Mesenchymal stem cell (in vitro differentiated cells and primary cell): ENCODE measurements at places on chromosomes 5 and 9.

DNA sequence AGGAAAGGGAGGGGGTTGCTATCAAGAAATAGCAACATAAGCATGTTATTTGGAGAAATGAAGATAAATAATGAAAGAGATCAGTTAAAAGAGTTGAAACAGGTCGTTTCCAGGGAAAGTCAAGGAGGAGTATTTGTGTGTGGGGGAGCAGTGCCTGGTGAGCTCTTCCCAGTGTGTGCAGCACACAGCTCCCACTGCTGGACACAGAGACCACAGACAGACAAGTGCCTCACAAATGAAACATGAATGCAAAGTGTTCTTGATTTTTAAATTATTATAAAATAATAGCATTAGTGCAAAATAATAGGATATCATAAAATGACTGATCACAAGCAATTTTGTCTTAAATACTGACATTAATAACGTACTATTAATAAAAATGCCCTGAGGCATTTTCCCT lies 40.8 kb downstream of the LIFR start:
- no peak overlapping the region for H3K27ac ChIP-seq
- H3K27me3 ChIP-seq = no peaks in the 10 kb centered on the region
- H3K4me3 ChIP-seq = no peak overlapping the region
- peak; percentile 40 for DNase-seq
- no peaks in the 10 kb centered on the region for H3K4me1 ChIP-seq
- no peaks in the 10 kb centered on the region for H3K36me3 ChIP-seq

DNA sequence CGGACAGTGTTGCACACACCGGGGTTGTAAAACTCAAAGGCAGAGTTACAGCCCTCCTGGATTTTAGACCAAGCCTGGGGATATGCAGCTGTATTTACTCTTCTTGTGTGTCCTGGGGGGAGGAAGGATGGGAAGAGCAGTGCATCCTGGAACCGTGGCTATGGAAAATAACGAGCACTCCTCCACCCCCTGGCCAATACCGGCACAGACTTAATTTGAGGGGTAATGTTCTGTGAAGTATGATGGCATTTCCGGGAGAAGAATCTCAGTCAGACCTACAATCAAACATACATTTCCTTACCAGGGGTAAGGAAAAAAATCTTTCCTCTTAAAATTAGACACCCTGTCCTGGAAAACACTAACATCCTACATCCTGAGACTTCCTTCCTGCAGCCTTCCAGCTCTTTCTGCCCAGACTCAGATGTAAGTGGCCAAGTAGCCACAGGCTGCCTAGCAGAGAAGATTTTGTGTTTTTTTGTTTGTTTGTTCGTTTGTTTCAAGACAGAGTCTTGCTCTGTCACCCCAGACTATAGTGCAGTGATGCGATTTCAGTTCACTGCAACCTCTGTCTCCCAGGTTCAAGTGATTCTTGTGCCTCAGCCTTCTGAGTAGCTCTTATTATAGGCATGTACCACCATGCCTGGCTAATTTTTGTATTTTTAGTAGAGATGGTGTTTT lies 11.0 kb upstream of the ERMP1 start:
- no peaks in the 10 kb centered on the region for H3K36me3 ChIP-seq
- H3K27ac ChIP-seq = peak overlapping the region; percentile 98
- peaks cover 14% of the 10 kb centered on the region for H3K4me1 ChIP-seq
- peak; percentile 82 for DNase-seq
- H3K27me3 ChIP-seq = no peaks in the 10 kb centered on the region
- no peak overlapping the region for H3K4me3 ChIP-seq

GRCh38 chr9:93225417-93225816 lies 41.5 kb downstream of the WNK2 start:
- DNase-seq = no peak
- no peak overlapping the region for H3K27ac ChIP-seq
- H3K4me3 ChIP-seq = no peak overlapping the region
- H3K4me1 ChIP-seq = peaks cover 9% of the 10 kb centered on the region

DNA sequence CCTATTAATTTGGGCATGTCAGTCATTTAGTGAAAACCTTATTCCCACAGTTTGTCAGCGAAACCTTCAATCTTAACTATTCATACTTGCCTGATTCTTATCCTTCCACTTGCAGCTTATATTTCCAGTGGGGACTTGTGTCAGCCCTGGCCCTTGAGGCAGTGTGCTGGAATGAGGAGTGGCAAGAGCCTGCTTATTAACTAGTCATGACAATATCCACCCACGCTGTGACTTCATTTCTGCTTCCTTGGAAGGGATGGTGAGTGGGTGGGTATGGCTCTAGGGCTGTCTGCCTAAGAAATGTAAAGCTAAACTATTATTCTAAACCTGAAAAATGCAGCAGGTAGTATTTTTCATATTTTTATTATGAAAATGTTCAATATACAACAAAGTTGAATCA lies 34.0 kb upstream of the LURAP1L start:
- no peak overlapping the region for H3K4me3 ChIP-seq
- DNase-seq = no peak
- no peaks in the 10 kb centered on the region for H3K36me3 ChIP-seq
- H3K4me1 ChIP-seq = peaks cover 2% of the 10 kb centered on the region
- H3K27ac ChIP-seq = no peak overlapping the region

- DNase-seq = no peak
- no peak overlapping the region for H3K4me3 ChIP-seq
- peaks cover 27% of the 10 kb centered on the region for H3K36me3 ChIP-seq
- H3K4me1 ChIP-seq = peaks cover 2% of the 10 kb centered on the region
- H3K27me3 ChIP-seq = no peaks in the 10 kb centered on the region
- no peak overlapping the region for H3K27ac ChIP-seq
These were observed 37.6 kb upstream of the SETD9 start for GRCh38 chr5:56871777-56872176.

DNA sequence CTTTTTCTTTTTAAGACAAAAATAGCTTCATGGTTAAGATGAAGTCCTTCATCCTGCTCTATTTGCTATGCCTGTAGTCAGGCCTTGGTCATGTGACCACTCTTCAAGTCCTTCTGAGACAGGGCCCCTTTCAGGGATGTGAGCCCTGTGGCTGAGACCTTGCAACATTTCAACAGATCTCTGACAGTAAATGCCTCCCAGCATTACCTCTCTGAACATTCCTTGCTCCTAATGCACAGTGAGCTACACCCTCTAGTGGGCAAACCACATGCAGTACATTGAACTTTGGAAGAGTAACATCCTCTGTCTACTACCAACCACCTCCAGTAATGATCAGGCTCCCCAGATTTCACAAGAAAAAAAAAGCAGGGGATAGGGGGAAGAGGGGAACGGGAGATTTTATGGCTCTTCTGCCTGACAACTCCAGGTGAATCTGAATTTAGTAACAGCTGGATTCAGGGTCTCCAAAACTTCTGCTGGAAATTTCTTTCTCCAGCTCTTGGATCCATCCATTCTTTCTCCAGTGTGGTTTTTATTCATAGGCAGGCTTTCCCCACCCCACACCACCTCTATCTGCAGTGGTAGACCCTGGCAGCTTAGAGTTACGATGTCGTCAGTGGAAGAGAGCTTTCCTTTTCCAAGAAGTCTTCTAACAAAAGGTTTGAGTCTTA lies 8.9 kb upstream of the FBXO38 start:
- H3K27ac ChIP-seq = no peak overlapping the region
- H3K36me3 ChIP-seq = no peaks in the 10 kb centered on the region
- H3K4me3 ChIP-seq = no peak overlapping the region
- no peaks in the 10 kb centered on the region for H3K27me3 ChIP-seq
- peak; percentile 86 for DNase-seq
- H3K4me1 ChIP-seq = no peaks in the 10 kb centered on the region

DNA sequence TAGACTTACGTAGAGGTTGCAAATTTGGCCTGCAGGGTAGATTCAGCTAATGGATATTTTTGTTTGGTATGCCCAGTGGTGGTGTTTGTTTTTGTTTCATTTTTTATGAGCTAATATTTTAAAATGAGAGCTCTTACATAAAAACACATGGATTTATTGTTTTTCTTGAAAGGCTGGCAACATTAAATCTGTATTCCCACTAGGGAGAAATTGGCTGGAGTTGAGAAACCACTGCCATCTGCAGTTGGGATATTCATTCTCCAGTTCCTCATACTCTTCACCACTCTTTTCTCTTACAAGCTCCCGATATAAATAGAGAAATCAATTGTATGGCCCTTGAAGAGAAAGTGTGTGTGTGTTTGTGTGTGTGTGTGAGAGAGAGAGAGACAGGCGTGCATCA lies 143.3 kb downstream of the ALDH1A1 start:
- no peak for DNase-seq
- H3K4me3 ChIP-seq = no peak overlapping the region
- H3K27me3 ChIP-seq = no peaks in the 10 kb centered on the region
- H3K27ac ChIP-seq = no peak overlapping the region

GRCh38 chr5:16483361-16483760 lies 17.8 kb upstream of the ZNF622 start:
- DNase-seq = no peak
- no peaks in the 10 kb centered on the region for H3K4me1 ChIP-seq
- no peak overlapping the region for H3K4me3 ChIP-seq
- no peak overlapping the region for H3K27ac ChIP-seq
- H3K27me3 ChIP-seq = no peaks in the 10 kb centered on the region
- H3K36me3 ChIP-seq = no peaks in the 10 kb centered on the region

GRCh38 chr9:3043369-3043768 lies 199.5 kb upstream of the PUM3 start:
- H3K36me3 ChIP-seq = no peaks in the 10 kb centered on the region
- no peaks in the 10 kb centered on the region for H3K27me3 ChIP-seq
- no peak overlapping the region for H3K4me3 ChIP-seq
- DNase-seq = peak; percentile 36
- peaks cover 2% of the 10 kb centered on the region for H3K4me1 ChIP-seq

DNA sequence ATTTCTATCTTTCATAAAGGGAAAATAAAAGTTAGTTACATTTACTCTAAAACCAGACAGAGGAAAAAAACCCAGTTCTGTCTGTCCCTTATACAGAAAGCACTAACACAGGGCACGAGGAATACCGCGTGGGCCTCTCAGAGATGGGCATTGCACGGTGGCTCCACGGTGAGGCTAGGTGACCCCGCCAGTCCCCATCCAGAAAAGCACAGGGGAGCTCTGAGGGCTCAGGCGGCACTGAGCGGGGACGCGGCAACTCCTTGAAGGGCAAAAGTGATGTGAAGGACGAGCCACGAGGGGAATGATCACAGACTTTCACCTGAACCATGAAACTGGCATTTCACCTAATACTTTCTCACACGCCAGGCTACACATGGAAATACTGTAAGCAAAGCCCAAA lies 35.7 kb upstream of the FBXW11 start:
- H3K4me1 ChIP-seq = peaks cover 2% of the 10 kb centered on the region
- H3K36me3 ChIP-seq = peaks cover 33% of the 10 kb centered on the region
- H3K4me3 ChIP-seq = no peak overlapping the region
- no peak for DNase-seq

DNA sequence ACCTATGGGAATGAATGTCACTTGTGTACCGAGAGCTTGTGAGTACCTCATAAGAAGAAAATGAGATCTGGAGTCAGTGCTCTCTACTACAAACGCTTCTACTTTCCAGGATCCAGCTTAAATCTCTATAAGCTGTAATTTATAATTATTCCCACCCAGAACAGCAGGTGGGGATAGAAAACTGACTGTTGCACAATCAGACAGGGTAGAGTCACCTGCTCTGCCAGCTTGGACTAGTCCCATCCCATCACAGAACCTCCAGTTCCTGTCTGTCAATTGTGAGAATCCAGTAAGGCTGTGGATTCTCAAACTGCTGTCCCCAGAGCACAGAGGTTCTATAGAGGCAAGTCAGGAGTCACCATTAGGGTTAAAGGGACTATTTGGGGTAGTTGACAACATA lies 2.0 kb downstream of the SPINK7 start:
- H3K27ac ChIP-seq = no peak overlapping the region
- no peak for DNase-seq
- no peaks in the 10 kb centered on the region for H3K27me3 ChIP-seq
- H3K4me1 ChIP-seq = no peaks in the 10 kb centered on the region
- no peaks in the 10 kb centered on the region for H3K36me3 ChIP-seq

GRCh38 chr9:91160181-91160580 lies 201.5 kb downstream of the AUH start:
- peaks cover 27% of the 10 kb centered on the region for H3K4me1 ChIP-seq
- no peaks in the 10 kb centered on the region for H3K27me3 ChIP-seq
- H3K27ac ChIP-seq = no peak overlapping the region
- DNase-seq = no peak
- H3K36me3 ChIP-seq = no peaks in the 10 kb centered on the region
- no peak overlapping the region for H3K4me3 ChIP-seq

GRCh38 chr5:40676613-40677343 lies 2.9 kb upstream of the PTGER4 start:
- H3K27me3 ChIP-seq = no peaks in the 10 kb centered on the region
- H3K4me1 ChIP-seq = peaks cover 12% of the 10 kb centered on the region
- H3K4me3 ChIP-seq = no peak overlapping the region
- peak; percentile 59 for DNase-seq
- no peaks in the 10 kb centered on the region for H3K36me3 ChIP-seq

DNA sequence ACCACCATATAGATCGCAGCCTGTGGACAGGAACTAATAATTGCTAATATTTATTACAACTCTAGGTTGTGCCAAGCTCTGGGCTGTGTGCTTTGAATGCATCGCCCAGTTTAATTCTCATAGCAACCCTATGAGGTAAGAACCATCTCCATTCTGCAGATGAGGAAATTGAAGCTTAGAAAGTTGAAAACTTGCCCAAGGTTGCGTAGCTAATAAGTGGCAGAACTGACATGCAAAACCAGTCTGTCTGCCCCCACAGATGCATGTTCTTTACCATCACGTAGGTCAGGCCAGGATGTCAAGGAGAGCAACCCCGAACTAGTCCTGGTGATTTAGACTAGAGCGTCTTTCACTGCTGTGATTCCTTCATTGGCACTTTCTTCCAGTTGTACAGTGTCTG lies 15.6 kb downstream of the WWC1 start:
- no peak for DNase-seq
- no peaks in the 10 kb centered on the region for H3K36me3 ChIP-seq
- no peak overlapping the region for H3K27ac ChIP-seq
- H3K4me3 ChIP-seq = no peak overlapping the region
- no peaks in the 10 kb centered on the region for H3K27me3 ChIP-seq
- H3K4me1 ChIP-seq = peaks cover 11% of the 10 kb centered on the region

DNA sequence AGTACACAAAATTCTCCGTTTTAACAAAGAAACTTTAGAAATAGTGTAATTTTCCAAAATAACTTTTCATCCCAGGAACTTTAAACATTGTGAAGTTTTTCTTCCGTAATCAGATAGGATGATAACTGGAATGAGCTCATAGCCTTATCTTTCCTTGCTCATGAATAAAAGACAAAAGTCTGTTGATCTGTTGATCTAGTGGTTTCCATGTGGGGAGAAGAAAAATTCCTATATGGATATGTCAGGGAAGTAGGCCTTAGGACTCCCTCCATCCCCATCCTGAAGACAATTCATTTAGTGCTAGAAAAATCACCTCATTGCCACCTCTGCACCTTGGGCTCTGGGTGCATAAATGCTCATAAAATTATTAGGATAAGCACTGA lies 266.6 kb downstream of the SMARCA2 start:
- no peak overlapping the region for H3K27ac ChIP-seq
- H3K36me3 ChIP-seq = no peaks in the 10 kb centered on the region
- H3K4me3 ChIP-seq = no peak overlapping the region
- H3K4me1 ChIP-seq = peaks cover 4% of the 10 kb centered on the region
- peak; percentile 14 for DNase-seq

- no peaks in the 10 kb centered on the region for H3K36me3 ChIP-seq
- DNase-seq = peak; percentile 60
These were observed 532.4 kb downstream of the ANXA1 start for GRCh38 chr9:73683862-73684591.
